Hippocampal formation (tissue), 2 donors: ENCODE measurements at places on chromosomes 1 and 21.

- DNase-seq, result peak; percentile 82
These were observed 18.7 kb downstream of the CNTN2 start for GRCh38 chr1:205061665-205062069.

- no peak for DNase-seq
These were observed 407.8 kb upstream of the DAB1 start for GRCh38 chr1:57831624-57832023.

GRCh38 chr1:198088360-198089071, 68.3 kb upstream of the NEK7 start:
- peak; percentile 7 for DNase-seq

GRCh38 chr1:202711949-202712635, 1.8 kb upstream of the SYT2 start:
- DNase-seq, result no peak
